IPS DF 6.9 (cell line): ENCODE measurements at places on chromosomes 11 and 22.

GRCh38 chr11:35102267-35102666 is 36.7 kb upstream of the CD44 start:
- no peak overlapping the region for H3K4me3 ChIP-seq
- no peak for DNase-seq
- no peaks in the 10 kb centered on the region for H3K36me3 ChIP-seq
- no peak overlapping the region for H3K27ac ChIP-seq
- no peaks in the 10 kb centered on the region for H3K4me1 ChIP-seq

- H3K36me3 ChIP-seq, result peaks cover 23% of the 10 kb centered on the region
- H3K27me3 ChIP-seq, result no peaks in the 10 kb centered on the region
- H3K4me1 ChIP-seq, result peaks cover 3% of the 10 kb centered on the region; the same call in 1 of the 2 replicates
- no peak overlapping the region for H3K27ac ChIP-seq
- no peak overlapping the region for H3K4me3 ChIP-seq
- no peak for DNase-seq
These were observed 32.9 kb downstream of the ARVCF start for GRCh38 chr22:19983741-19984140.

GRCh38 chr22:43819931-43820640 is 8.0 kb upstream of the EFCAB6 start:
- H3K27me3 ChIP-seq, result no peaks in the 10 kb centered on the region
- no peak for DNase-seq
- H3K36me3 ChIP-seq, result no peaks in the 10 kb centered on the region
- H3K4me1 ChIP-seq, result peaks cover 14% of the 10 kb centered on the region
- H3K4me3 ChIP-seq, result no peak overlapping the region

DNA sequence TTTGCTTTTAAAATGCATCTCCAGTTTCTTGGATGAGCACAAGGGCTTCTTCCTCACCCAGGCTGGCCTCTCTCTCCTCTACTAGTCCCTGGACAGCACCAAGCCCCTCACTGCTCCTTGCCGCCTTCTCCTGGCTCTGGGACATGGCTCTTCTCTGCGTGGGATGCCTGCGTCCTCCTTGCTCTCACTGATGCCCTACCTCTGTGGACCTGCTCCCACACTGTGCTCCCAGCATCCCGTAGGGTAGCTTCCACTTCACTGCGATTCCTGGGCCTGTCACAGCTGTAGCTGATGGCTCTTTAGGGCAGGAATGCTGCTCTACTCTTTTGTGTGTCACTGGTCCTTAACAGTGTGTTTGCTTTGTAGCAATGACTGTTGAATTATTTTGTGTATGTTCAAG is 136.3 kb downstream of the SNX19 start:
- H3K4me1 ChIP-seq, result peaks cover 1% of the 10 kb centered on the region; the same call in 1 of the 2 replicates
- no peaks in the 10 kb centered on the region for H3K36me3 ChIP-seq
- DNase-seq, result no peak
- no peak overlapping the region for H3K4me3 ChIP-seq

- no peak overlapping the region for H3K27ac ChIP-seq
- H3K36me3 ChIP-seq, result no peaks in the 10 kb centered on the region
- 0 out of 2 replicates have a peak, but pooled peaks cover 3% of the 10 kb centered on the region for H3K4me1 ChIP-seq
These were observed 2.6 kb upstream of the CHRM1 start for GRCh38 chr11:62923601-62924411.

GRCh38 chr11:119763071-119763728 is 34.2 kb upstream of the NECTIN1 start:
- no peaks in the 10 kb centered on the region for H3K27me3 ChIP-seq
- no peak overlapping the region for H3K4me3 ChIP-seq
- no peak for DNase-seq
- H3K4me1 ChIP-seq, result peaks cover 3% of the 10 kb centered on the region; the same call in 1 of the 2 replicates

- H3K27me3 ChIP-seq, result no peaks in the 10 kb centered on the region
- no peaks in the 10 kb centered on the region for H3K36me3 ChIP-seq
- H3K4me1 ChIP-seq, result no peaks in the 10 kb centered on the region
These were observed at the start of gene MS4A15 for GRCh38 chr11:60756307-60757032. Gene MS4A15 (plus strand): TSS chr11:60756867. CDS start chr11:60763734, 6,867 bp downstream.

- no peak overlapping the region for H3K4me3 ChIP-seq
- H3K4me1 ChIP-seq, result no peaks in the 10 kb centered on the region
- no peaks in the 10 kb centered on the region for H3K27me3 ChIP-seq
- no peak for DNase-seq
- H3K36me3 ChIP-seq, result no peaks in the 10 kb centered on the region
These were observed 166.8 kb upstream of the MTNR1B start for GRCh38 chr11:92802644-92803043.

DNA sequence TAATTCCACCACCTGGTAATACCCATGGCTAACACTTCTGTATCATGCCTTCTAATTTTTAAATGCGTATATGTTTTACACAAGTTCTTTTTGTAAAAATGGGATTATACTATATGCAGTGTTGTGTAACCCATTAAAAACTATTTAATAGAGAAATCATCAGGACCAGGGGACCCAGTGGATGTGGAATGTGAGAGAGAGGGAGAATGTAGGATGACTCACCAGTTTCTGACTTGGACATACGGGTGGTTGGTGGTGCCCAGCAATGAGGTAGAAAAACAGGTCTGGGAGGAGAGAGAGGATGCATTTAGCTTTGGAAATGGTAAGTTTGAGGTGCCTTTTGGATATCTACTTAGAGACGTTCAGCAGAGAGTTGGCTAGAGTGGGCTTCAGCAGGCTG is 112.0 kb upstream of the TBCEL start:
- H3K4me3 ChIP-seq, result no peak overlapping the region
- no peaks in the 10 kb centered on the region for H3K27me3 ChIP-seq
- no peaks in the 10 kb centered on the region for H3K4me1 ChIP-seq
- H3K27ac ChIP-seq, result no peak overlapping the region

DNA sequence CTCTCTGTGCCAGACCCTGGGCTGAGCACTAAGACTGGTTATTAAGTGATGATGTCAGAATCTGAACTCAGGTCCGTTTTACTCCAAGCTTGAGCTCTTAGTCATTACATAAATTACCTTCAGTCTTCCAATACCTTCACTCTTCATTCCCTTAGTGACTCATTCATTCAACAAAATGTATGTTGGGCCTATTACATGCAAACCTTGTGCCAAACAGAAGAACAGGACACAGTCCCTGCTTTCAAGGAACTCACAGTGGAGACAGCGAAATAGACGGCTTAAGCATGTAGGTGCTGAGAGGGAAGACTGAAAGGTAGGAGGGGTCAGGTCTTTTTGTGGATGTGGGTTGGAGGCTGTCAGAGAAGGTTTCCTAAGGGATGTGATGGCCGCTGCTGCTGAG is 3.3 kb downstream of the KCTD14 start:
- H3K27ac ChIP-seq, result no peak overlapping the region
- H3K27me3 ChIP-seq, result no peaks in the 10 kb centered on the region

GRCh38 chr11:3703383-3703782 is 32.2 kb upstream of the CHRNA10 start:
- H3K4me1 ChIP-seq, result no peaks in the 10 kb centered on the region
- DNase-seq, result no peak
- no peaks in the 10 kb centered on the region for H3K27me3 ChIP-seq
- H3K4me3 ChIP-seq, result no peak overlapping the region
- H3K27ac ChIP-seq, result no peak overlapping the region

DNA sequence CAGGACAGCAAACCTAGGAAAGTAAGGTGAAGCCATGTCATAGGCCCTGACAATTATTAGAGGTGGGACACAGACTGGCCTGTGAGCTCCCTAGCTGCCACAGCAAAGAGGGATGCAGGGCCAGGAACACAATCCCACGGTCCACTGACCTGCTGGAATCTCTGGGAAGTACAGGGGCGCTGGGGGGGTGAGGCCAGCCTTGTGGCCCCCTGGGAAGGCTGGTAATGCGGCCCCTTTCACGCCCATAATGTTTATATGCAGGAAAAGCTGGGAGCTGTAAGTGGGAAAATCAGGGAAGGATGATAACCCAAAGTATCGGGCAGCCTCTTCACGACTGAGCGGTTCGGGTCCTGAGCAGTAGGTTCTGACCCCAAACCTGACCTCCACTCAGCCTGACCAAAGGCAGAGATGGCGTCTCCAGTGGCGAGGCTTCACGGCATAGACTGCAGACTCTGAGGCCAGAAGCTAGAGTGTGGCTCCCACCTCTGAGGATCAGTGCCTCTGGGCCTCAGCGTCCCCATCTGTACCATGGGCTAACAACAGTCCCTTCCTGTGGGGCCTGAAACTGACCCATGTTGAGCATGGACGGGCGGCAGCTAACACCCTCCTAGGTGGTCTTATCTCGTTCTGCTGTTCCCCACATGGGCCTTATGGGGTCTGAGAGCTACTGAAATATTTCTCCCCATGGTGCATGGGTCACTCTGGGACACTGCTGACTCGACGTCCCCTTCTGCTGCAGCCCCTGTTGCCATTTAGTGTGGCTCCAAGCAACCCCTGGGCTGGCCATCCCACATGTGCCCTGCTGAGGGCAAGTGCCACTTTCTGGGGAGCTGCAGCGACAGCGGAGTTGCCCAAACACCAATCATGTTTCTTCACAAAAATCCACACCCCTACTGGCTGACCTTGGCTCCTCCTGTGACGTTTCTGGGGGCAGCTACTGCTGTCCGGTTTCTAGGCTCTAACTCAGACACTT is 101.8 kb downstream of the PHF21B start:
- no peak overlapping the region for H3K4me3 ChIP-seq
- no peaks in the 10 kb centered on the region for H3K27me3 ChIP-seq
- no peak for DNase-seq
- no peak overlapping the region for H3K27ac ChIP-seq
- H3K4me1 ChIP-seq, result no peaks in the 10 kb centered on the region

- no peaks in the 10 kb centered on the region for H3K27me3 ChIP-seq
- H3K4me3 ChIP-seq, result no peak overlapping the region
- H3K4me1 ChIP-seq, result peaks cover 3% of the 10 kb centered on the region; the same call in 1 of the 2 replicates
- no peak overlapping the region for H3K27ac ChIP-seq
- DNase-seq, result no peak
These were observed 9.5 kb downstream of the PLA2G6 start for GRCh38 chr22:38171927-38172831.

DNA sequence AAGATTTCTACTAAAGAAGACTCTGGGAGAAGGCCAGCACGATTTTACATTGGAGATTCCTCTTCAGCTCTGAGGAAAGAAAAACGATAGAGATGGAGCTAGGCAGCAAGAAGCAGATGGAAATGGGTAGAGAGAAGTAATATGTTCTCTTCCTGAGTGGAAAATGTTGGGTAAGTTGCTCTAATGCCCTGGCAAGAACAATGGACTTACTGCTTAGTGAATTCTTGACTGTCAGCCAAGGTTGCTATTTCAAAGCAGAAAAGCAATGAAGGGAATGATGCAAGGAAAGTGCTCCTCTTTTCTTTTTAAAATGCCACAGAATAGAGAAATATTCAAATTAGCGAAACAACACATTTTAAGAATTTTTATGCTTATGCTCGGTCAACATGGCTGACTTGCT is 38.4 kb upstream of the CWF19L2 start:
- no peaks in the 10 kb centered on the region for H3K27me3 ChIP-seq
- no peak overlapping the region for H3K27ac ChIP-seq
- no peaks in the 10 kb centered on the region for H3K4me1 ChIP-seq
- no peak for DNase-seq
- no peak overlapping the region for H3K4me3 ChIP-seq

- H3K27ac ChIP-seq, result no peak overlapping the region
- H3K4me1 ChIP-seq, result peaks cover 11% of the 10 kb centered on the region
- peaks cover 27% of the 10 kb centered on the region for H3K36me3 ChIP-seq
- H3K27me3 ChIP-seq, result no peaks in the 10 kb centered on the region
- H3K4me3 ChIP-seq, result no peak overlapping the region
These were observed 4.6 kb downstream of the CD151 start for GRCh38 chr11:837189-837989.

DNA sequence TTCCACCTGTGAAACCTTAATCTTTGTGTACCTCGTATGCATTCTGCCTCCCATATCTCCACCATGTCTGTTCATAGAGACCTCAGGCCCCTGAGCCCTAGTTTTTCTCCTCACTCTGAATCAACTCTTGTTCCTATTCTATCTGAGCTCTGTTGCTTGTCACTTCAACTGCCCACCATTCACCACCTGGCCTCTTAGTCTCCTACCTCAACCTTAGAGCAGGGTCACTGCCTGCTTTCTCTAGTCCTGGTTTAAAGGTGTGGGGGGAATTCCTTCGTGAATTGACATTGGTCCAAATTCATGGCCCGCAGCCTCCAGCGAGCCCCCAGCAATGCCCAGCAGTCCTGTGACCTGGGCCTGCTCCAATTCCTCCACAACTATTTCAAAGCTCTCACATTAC is 39.4 kb upstream of the TUB start:
- H3K4me3 ChIP-seq, result no peak overlapping the region
- H3K27ac ChIP-seq, result no peak overlapping the region
- H3K4me1 ChIP-seq, result no peaks in the 10 kb centered on the region
- no peaks in the 10 kb centered on the region for H3K27me3 ChIP-seq
